Left ventricle myocardium inferior (tissue), 1 donor: ENCODE measurements at places on chromosomes 4 and X.

DNA sequence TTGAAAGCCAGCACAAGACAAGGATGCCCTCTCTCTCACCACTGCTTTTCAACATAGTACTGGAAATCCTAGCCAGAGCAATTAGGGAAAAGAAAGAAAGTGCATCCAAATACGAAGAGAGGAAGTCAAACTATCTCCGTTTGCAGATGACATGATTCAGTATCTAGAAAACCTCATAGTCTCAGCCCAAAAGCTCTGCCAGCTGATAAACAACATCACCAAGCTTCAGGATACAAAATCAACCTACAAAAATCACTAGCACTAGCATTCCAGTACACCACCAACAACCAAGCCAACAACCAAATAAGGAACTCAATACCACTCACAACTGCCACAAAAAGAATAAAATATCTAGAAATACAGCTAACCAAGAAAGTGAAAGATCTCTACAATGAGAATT is 38.6 kb downstream of the COX7B2 start:
- no peak for DNase-seq

DNA sequence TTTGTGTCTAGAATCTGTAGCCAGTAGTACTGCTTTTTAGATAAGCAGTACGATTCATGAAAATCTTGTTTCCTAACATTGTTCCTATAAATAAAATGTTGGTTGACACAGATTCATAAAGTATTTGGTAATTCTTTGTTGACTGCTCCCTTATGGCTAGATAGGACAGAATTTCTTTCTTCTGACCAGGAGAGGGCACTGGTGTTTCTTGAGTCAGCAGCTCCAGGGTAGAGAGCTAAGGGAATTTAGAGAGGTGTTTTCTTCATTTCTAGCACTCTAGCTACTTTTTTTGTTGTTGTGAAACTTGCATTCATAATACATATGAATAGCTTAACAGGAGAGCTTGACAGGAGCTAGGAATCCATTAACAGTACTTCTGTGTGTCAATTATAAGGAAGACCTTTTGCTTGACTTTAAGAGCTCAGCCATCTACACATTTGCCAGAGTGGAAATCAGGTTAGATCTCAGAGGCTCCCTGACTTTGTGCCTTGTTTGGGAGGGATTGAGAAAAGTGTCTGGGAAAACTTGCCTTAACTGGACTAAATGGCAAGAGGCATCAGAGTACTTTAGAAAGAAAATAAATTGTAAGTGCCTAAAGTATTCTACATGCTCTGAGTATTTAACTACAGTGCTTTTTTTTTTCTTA is 756.1 kb downstream of the SH3BGRL start:
- no peak for DNase-seq

- DNase-seq, result no peak
These were observed 833.6 kb upstream of the AGA start for GRCh38 chr4:178275671-178276360.

- no peak for DNase-seq
These were observed 30.9 kb downstream of the NIPAL1 start for GRCh38 chr4:48047421-48047844.

GRCh38 chr4:34767407-34767806 is 1476.9 kb downstream of the ARAP2 start:
- no peak for DNase-seq

DNA sequence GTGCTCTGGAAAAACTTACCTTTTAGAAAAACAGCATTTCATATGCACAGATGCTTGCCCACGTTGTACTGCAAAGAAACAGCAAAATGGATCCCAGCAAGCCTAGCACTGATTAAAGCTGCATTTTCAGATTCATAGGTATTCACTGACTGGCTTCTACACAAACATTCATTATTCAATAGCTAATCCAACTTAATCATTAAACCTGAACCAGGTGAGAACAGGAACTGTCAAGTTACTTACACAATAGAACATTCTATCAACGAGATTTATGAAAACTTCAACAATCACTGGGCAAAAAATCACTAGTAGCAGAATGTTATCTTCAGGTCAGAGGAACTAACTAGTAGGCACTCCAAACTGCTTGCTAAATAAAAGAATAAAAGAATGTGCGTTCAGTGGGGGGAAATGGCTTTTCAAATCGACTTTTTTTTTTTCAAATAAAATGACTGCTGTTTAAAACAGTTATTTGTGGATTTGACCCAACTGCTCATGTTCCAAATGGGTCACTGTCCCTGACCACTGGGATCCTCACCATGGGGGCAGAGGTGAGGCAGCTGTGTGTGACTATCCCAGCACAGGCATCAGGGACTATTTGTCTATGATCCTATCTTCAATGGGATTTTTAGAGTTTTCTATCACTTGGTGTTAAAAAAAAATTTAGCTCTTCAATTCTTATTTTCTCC is 42.3 kb downstream of the STX18 start:
- no peak for DNase-seq

- DNase-seq, result no peak
These were observed 277.7 kb upstream of the CLNK start for GRCh38 chr4:10962246-10962645.

DNA sequence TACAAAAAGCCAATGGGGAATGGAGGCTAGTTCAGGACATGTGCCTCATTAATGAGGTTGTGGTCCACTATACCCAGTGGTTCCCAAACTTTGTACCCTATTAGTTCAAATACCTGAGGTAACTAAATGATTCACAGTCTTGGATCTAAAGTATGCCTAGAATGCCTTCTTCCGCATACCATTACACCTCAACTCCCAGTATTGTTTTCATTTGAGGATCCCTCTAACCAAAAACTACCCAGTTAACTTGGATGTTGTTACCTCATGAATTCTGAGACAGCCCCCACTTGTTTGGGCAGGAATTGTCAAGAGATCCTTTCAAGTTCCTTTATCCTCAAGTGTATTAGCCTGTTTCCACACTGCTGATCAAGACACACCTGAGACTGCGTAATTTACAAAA is 439.2 kb downstream of the PCDH10 start:
- DNase-seq, result no peak

GRCh38 chr4:82223715-82224114 is 150.1 kb downstream of the HNRNPD start:
- peak; percentile 17 for DNase-seq

DNA sequence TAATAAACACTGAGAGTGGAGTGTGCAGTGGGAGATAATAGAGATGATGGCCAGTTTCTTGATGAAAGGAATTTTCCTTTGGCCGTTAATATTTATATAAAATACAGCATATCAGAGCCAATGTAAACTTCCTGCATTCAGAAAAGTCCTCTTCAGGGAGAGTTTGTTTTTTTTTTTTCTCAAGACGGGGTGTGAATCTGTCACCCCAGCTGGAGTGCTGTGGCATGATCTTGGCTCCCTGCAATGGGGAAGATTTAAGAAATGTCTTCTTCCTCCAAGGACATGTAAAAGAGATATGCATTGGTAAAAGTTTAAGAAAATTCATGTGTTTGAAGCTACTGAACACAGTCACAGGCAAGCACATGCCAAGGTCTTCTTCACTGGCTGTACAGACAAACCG is 25.4 kb upstream of the TBC1D9 start:
- DNase-seq, result no peak

DNA sequence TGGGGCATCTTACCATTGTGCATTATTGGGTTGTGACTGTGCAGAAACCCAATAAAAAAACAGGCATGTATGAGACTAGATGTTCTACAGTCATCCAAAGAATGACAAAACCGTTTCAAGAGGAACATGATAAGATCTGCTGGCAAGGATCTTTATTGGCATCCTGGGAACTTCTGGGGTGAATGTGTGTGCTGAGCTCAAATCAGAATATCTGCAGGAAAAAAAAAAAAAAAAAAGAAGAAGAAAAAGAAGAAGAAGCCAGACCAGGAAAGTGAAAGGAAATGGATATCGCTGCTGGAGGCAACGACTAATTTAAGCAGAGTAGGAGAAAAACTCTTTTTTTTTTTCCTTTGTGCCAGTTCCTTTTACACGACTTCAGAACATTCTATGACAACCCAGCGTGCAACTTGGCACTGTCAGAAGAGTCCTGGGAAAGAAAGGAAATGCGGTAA is 484.2 kb upstream of the BOD1L1 start:
- DNase-seq, result no peak

DNA sequence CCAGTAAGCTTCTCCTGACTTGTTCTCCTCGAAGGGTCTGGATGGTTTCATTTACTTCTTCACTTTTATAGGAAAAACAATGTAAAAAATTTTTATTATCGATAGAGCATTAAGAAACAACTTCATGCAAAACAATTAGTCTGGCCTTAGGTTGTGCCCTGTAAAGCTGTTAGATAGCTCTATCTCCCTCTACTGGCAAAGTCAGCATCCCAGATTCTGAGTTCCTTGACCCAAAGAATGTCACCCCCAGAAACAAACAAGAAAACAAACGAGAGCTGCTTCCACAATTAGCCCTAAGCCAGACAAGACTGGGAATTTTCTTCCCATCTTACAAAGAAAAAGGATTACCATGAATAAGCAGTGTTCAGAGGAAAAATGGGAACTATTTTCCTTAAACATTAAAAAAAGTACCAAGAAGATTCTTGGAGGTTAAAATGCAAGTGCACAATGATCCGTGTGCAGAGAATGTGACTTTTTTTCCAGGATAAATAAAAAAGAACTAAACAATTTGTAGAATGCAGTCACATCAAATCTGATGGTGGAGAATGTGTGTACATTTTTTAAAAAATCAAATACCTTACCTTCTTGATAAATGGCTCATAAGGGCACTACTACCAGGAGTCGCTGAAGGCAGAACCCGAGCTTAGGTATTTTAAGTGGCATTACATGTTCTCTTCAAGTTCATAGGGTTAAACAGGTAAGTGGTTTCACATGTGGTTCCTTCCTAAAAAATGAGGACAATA is 293.2 kb downstream of the FBXO8 start:
- DNase-seq, result no peak

GRCh38 chrX:39772057-39772832 is 325.5 kb downstream of the BCOR start:
- no peak for DNase-seq

DNA sequence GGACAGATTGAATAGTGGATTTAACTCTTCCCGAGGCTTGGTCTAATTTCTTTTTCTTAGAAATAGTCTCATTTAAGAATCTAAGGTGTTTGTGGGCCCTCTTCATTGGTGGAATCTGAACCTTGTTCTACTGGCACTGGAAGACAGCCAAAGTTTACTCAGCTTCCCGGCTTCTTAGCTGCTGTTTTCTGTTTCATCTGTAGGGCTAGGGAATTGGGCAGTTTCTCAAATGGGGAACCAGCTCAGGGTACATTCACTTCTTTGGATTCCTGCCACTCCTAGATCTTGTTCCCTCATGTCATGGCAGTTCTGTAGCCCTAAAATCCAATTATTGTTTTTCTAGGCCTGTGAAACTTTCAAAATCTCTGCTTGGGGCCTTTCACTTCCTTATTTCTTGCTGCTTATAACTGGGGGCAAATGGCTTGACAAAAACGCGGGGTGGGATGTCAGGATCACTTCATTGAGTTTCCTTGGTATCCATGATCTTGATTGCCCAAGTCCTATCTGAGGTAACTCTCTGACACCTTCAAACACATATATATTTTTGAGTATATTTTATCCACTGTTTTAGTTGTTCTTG is 985.0 kb downstream of the C4orf33 start:
- no peak for DNase-seq

DNA sequence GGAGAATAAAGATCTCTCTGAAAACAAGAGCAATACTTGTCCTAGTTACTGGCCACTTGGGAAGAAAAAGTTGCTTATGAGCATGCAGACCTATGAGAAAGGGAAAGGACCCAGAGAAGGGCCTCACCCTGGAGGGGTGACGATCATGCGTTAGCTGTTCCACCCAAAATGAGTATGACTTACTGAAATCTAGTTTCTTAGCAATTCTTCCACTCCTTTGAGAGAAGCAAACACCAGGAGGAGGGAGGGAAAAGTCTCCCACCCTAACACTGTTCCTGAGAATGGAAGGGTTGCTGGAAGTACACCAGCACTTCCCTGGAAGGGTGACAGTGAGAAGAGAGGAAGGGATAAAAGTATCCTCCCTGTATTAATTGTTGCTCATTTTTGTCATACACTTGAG is 107.9 kb downstream of the ADGRL3 start:
- DNase-seq, result no peak

DNA sequence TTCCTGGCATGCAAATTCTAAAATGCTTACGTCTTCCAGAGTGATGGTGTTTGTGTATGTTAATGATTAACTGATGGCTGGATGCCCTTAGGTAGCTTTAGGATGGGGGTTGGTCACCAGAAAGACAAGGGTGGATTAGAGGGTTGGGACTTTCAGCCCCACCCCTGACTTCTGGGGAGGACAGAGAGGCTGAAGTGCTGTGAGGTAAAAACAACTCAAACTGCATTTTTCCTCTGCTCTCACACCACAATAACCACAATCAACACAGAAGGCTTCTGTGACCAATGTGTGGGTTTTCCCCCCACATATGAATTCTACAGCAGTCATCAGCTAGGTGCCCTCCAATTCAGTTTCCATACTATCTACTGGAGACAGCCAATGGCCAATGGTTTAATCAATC is 18.7 kb upstream of the DDIT4L start:
- no peak for DNase-seq

- no peak for DNase-seq
These were observed 1448.9 kb upstream of the TENM3 start for GRCh38 chr4:180794333-180794732.

- DNase-seq, result no peak
These were observed 23.7 kb downstream of the RP2 start for GRCh38 chrX:46860557-46860956.

GRCh38 chrX:13711141-13711540 is 22.2 kb downstream of the RAB9A start:
- DNase-seq, result no peak

DNA sequence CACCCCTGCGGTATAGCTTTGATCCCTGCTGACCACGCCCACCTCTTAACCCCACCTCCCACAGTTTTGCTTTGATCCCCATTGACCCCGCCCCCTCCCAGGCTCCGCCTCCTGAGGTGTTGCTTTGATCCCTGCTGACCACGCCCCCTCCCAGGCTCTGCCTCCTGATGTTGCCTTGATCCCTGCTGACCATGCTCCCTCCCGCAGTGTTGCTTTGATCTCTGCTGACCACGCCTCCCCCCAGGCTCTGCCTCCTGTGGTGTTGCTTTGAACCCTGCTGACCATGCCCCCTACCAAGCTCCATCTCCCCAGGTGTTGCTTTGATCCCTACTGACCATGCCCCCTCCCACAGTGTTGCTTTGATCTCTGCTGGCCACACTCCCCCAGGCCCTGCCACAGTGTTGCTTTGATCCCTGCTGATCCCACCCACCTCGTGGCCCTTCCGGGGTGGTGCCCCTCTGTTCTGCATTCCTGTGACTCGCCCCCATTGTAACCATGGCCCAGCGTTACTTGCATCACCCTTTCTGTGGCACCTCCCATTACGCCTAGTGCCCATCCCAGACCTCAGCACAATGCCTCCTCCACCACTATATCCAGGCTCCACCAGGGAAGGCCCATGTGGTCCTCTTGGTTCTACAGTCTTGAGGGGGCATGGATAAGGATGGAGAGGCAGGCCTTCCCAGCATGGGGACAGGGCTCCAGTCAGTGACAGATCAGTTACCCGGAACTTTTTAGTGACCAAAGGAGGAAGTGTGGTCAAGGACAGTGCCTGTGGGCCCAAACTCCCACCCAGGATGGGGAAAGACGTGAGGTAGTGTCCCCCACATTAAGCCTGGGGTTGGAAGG is 70.8 kb downstream of the ADRA2C start:
- DNase-seq, result no peak

- DNase-seq, result no peak
These were observed 44.5 kb upstream of the PGRMC2 start for GRCh38 chr4:128332081-128332480.

- DNase-seq, result no peak
These were observed 110.6 kb upstream of the LIMCH1 start for GRCh38 chr4:41427306-41427882.

- no peak for DNase-seq
These were observed 158.6 kb upstream of the LDB2 start for GRCh38 chr4:17057035-17057434.
